ENCODE measurements at places on chromosomes 11 and 22.

- DNase-seq: no peak
Measured at GRCh38 chr11:69374946-69375310, 81.0 kb downstream of the MYEOV start.

- DNase-seq: no peak
Measured at GRCh38 chr11:38547462-38547861, 1949.4 kb upstream of the RAG2 start.

GRCh38 chr11:95647355-95647754 is 142.2 kb downstream of the FAM76B start:
- DNase-seq: no peak

DNA sequence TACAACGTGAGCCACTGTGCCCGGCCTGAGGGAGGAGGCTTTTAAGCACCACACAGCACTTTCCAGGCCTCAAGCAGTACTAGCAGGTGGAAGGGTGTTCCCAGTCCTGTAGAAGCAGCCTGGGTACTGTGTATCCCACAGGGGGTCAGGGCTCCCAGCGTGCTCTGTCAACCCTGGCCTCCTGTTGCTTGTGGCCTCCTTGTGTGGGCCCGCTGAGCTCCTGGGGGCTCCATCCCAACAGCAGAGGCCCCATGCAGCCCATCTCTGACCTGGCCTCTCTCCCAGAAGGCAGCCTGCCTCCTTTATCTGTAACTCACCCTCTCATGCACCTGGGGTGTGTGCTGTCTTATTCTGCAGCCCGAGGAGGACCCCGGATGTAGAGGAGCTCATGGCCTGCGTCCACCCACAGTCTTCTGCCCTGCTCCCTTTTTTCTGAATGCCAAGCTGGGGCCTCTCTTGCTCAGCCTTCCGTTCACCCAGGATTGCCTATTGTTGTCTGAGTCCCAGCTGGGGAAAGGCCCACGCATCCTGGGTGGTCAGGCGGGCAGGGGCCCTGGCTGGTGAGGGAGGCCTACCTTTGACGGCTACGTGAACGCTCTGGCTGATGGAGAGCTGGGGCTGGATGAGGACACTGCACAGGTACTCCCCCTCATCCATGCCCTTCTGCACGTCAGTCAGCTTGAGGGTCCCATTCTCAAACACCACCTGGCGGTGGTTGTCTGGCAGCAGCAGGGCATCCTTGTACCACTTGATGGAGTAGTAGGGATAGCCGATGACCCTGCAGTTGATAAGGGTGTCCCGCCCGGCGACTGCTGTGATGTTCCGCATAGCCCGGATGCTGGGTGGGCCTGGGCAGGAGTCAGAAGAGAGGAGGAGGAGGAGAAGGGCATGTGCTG is 188.5 kb downstream of the CEP164 start:
- DNase-seq: no peak

DNA sequence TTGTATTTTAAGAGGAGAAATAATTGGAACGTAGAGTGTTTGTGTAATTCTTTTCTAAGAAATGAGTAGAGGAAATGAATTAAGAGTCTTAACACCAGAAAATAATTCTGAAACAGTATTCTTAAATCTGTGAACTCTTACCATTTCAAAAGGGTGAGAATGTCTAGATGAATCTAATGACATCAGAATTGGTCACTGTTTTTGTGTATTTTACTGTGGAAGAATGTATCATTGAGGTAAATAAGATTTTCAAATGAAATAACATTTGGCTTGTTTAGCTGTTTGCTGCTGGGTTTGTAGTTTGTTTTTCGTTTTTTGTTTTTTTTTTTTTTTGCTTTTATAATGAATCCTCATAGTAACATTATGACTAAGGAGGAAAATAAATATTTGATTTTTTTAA is 97.6 kb downstream of the EMSY start:
- no peak for DNase-seq

Measured in activated CD8-positive, alpha-beta memory T cell treated with anti-CD3 and anti-CD28 coated beads, Interleukin-2, amount 50 U/mL, for 4 hours (primary cell).